Activated CD8-positive, alpha-beta memory T cell treated with anti-CD3 and anti-CD28 coated beads for 24 hours (primary cell): ENCODE measurements at places on chromosomes 11 and 22.

GRCh38 chr11:78850078-78850477 lies 275.4 kb upstream of the NARS2 start:
- no peak for DNase-seq

- DNase-seq: no peak
These were observed 2.0 kb downstream of the SYT12 start for GRCh38 chr11:67024966-67025365.

GRCh38 chr11:91011503-91011902 lies 788.7 kb upstream of the CHORDC1 start:
- DNase-seq: no peak

DNA sequence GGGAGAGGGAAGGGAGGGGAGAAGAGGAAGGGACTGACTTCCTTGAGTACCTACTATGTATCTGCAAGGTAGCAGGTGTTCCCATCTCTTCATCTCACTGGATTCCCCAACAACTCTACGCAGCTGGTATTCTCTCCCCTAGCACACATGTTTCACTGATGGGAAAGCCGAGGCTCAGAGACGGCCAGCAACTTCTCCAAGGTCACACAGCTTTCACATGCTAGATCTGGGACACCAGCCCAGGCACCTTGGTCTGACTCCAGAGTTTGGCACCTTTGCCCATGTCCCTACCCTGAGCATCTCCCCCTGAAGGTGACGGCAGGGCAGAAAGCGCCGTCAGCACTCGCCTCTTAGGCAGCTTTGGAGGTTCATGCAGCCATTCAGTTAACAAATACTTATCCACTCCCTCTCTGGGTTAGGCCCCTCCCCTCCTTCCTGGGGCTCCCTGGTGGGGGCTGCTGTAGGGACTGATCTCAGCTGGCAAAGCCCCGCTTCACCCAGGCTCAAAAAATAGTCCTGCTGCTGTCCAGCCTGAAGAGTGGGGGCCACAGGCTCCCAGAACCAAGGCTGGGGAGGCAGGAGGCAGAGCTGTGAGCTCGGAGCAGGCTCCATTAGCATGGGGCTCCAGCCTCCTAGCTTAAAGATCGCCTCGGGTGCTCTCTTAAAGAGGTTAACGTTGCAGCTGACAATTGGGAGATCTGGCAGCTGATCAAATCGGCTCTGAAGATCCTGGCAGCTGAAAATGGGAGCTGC lies 79.4 kb downstream of the IGLL1 start:
- DNase-seq: peak; percentile 51

DNA sequence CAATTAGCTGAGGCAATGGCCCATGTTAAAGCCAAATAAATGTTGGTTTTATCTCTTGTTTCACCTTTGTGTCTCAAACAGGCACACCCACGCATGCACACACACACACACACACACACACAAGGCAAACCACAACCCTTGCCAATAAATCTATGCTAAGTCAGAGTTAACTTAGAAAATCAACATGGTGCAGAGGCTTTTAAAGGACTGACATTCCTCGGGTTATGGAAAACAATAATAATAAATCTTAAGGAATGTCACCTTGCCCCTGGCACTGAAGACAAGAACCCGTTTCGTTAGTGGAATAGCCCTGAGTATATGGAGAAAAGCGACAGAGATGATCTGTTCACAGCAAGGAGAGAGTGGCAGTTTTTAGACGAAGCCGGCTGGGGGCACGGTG lies 326.3 kb downstream of the NTM start:
- no peak for DNase-seq

GRCh38 chr11:20042811-20043341 lies 117.4 kb downstream of the DBX1 start:
- no peak for DNase-seq

GRCh38 chr22:41799486-41800347 lies 762 bp upstream of the CCDC134 start:
- no peak for DNase-seq

- DNase-seq: no peak
These were observed 129.5 kb upstream of the E2F8 start for GRCh38 chr11:19370100-19370861.

DNA sequence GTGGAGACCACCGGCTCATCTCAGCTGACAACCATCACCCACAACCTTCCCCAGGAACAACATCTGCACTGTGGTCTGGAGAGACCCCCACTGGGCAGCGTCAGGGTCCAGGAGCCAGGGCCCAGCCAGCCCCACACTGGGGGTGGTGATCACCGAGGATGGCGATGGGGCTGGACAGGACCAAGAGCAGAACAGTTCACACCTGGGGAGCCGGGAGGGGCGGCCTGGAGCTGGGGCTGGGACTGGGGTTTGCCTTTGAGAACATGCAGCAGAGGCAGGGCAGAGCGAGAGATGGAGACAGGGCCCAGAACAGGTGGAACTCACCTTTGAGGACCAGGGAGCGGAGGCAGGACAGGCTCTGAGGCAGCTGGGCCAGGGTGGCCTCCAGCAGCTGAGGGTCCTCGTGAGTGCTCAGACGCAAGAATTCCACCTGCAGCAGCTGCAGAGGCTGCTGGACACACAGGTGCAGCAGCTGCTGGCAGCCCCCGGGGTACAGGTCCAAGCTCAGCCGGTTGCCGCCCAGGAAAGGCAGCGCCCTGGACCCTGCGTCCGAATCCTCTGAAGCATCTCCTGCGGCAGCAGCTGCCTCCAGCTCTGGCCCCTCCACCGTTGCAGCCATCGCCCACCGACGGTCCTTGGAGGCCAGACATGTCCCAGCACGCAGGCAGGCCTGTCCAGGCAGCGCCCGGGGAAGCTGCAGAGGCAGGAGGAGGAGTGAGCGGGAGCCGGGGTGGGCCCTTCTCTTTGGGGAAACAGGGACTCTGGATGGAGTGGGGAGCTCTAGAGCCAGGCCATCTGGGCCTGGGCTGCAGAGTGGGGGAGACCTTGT lies 1.0 kb downstream of the PIDD1 start:
- no peak for DNase-seq
